ENCODE measurements at places on chromosomes 4 and X.

GRCh38 chr4:74950200-74950599 is 17.3 kb downstream of the PARM1 start:
- no peak for DNase-seq

DNA sequence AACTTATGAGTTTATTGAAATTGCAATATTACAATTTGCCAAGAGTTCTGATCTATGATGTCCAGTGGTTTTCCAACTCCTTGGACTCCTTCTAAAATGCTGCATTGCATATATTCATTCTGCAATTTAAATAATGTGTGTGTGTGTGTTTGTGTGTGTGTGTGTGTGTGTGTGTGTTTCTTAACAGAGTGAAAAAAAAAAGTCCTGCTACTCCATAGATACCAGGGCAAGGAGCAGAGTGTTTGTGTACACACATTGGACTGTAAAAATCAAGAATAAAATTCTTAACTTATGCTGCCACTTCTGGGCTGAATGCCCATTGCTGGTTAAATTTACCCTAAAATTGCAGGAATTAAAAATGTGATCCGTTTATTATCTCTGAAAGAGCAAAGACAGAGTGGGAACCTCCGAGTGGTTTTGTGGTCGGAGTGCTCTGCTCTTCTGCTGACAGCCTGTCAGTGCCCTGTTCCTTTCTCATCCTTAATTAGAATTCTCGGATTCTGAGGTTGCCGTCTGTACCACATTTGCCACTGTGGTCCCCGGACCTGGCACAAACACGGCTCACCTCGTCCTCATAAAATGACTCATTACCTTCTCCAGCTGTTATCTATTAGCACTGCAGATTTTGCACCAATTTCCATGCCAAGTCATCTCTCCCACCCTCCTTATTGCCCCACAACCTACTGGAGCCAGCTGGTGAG is 355.5 kb downstream of the KCNIP4 start:
- no peak for DNase-seq

- DNase-seq, result no peak
Measured at GRCh38 chrX:1821846-1822245, 207.0 kb downstream of the ASMT start.

DNA sequence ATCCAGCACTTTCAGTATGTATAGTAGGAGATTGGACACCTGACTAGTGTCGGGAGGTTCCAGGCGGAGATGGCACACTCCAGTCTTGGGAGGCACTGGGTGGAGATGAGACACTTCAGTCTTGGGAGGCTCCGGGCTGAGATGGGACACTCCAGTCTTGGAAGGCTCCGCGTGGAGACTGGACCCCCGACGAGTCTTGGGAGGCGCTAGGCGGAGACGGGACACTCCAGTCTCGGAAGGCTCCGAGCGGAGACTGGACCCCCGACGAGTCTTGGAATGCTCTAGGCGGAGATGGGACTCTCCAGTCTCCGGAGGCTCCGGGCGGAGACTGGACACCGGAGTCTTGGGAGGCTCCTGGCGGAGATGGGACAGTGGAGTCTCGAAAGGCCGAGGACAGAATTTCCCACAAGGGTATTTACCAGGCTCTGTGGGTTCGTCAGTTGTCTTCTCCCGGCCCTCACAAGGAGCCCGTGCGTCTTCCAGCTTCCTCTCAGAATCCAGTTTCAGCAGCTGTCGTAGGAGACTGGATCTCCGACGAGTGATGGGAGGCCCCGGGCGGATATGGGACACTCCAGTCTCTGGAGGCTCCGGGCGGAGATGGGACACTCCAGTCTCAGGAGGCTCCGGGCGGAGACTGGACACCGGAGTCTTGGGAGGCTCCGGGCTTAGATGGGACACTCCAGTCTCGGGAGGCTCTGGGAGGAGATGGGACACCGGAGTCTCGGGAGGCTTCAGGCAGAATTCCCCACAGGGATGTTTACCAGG is 952 bp downstream of the FAM47A start:
- no peak for DNase-seq

GRCh38 chr4:79875344-79875899 is 197.6 kb downstream of the ANTXR2 start:
- DNase-seq, result no peak

DNA sequence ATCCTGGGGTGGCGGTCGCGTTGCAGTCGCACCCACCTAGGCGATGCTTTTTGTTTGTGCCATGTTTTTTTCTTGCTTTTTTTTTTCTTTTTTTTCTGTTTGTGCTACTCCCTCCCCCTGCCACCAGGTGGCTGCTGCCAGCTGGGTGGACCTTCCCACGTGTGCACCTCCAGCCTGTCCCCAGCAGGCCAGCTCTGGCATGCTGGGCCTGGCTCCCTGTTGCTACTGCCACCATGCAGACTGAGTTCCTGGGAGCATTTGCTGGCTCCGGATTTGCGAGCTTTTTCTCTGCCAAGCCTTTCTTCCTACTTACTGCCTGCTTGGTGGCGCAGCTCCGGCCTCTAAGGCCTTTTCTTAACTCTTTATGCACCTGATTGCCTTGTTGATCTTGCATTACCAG is 161.2 kb upstream of the WDFY3 start:
- no peak for DNase-seq

DNA sequence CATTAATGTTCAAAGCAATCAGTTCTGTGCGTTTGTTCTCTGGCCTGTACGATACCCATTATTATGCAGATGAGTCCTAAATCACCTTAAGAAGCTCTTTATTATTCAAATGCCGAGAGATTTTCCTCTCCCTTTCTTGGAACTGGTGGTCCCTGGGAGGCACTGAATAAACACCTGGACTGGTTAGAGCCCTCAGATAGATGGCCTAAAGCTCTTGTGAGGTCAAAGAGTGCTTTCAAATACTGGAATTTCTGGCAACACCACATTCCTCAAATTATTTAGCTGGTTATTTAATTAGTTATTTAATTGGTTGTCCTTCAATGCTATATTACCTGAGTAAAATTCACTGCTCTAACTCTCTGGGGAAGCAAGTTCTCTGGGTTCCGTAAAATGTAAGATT is 3.0 kb downstream of the ARHGEF38 start:
- DNase-seq, result no peak

DNA sequence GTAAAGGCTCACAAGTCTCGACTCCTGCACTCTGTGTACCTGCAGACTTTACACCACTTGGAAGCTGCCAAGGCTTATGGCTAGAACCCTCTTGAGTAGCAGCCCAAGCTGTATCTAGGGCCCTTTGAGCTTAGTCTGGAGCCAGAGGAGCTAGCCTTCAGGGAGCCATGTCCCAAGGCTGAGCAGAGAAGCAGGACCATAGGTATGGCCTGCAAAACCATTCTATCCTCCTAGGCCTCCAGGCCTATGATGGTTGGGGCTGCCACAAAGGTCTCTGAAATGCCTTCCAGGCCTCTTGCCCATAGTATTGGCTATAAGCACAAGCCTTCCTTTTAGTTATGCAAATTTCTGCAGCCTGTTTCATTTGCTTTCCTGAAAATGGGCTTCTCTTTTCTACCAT is 380.7 kb upstream of the CPXCR1 start:
- no peak for DNase-seq

- no peak for DNase-seq
Measured at GRCh38 chr4:32589853-32590252, 1869.7 kb downstream of the PCDH7 start.

DNA sequence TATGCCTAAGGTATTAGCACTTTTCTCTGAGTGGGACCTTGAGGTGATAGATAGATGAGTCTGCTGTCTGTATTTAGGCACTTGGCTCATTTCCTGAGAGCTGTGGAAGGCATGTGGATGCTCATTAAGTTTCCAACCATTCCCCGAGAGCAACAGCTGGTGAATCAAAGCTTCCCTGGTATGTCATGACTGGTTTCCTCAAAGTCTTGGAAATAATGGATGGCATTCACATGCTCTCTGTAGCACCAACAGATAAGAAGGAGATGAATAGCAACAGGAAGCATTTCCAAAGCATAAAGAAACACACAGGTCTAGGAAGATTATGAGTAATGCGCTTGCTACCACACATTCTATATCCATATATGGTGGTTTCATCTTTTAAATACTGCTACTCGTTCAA is 118.3 kb upstream of the ETNPPL start:
- no peak for DNase-seq

GRCh38 chr4:8205749-8206611 is 6.9 kb downstream of the SH3TC1 start:
- DNase-seq, result no peak

DNA sequence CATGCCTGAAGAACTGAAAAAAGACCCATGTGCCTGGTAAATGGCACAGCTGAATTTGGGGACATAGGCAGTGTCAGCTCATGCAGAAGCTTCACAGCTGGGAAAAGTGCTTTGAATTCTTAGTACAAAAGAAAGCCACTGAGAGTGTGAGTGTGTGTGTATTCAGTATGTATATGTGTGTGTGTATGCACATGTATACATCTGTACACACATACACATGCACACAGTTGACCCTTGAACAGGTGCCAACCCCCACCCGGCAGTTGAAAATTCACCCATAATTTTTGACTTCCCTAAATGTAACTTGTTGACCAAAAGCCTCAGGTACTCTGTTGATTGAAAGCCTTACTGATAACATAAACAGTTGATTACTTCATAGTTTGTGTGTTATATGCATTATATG is 49.5 kb upstream of the ENPP6 start:
- DNase-seq, result no peak

DNA sequence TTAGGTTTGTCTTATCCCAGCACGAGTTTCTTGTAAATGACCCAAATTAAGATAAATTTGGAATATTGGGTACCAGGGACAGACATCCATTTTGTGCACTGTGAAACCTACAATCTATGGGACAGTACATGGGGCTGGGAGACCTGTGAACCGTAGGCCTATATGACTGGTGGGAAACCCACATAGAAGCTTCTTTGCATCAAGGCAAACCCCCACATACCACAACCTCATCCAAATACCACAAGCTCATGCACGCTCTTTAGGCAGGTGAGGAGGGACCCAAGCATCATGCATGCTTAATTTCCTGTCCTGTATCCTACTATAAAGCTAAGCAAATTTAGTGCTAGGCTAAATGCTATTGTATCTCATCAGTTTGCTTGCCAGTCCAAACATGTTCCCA is 47.8 kb downstream of the NIPAL1 start:
- DNase-seq, result no peak

- no peak for DNase-seq
Measured at GRCh38 chr4:121938282-121939092, 13.4 kb downstream of the TRPC3 start.

GRCh38 chr4:133394971-133395627 is 246.0 kb downstream of the PCDH10 start:
- no peak for DNase-seq

DNA sequence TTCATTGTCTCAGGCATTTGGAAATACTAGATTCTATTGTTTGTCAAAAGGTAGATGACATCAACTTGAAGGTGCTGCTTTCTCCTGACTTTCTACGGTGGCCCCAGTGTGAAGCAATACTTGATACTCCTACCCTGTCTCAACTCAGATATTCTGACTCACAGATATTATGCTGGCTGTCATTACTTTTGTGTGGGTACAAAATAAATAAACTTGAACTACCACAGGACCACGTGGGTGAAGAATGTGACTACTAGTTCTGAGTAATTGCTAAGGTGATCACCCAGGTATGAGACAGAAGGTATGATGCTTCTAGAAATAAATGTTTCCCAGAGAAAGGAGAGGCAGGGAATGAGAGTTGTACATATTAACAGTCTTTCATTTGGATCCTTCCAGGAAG is 275.3 kb upstream of the SPOCK3 start:
- no peak for DNase-seq

DNA sequence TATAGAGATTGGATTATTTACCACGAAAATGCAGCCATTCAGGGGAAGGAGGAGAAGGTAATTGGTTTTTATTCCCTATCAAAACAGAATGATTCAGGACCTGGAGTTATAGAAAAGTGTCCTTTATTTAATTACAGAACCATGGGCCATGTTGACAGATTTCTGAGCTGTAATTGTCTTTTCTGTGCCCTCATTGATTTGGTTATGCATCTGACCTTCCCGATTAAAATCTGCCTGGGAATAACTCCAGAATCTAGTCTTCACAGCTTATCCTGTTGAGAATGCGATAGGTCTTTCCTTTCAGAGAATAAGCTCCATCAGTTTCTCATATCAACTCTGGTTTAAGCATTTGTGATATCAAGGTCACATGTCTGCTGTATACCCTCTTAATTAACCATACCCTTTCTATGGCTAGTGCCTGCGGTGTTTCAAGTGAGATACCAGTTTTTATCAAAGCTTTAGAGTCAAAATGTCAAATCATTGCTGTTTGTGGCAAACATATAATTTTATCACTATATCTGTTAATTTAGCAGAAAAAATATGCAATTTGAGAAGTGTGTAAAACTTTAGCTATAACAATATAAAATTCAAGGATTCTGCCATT is 37.2 kb upstream of the ANK2 start:
- DNase-seq, result no peak

DNA sequence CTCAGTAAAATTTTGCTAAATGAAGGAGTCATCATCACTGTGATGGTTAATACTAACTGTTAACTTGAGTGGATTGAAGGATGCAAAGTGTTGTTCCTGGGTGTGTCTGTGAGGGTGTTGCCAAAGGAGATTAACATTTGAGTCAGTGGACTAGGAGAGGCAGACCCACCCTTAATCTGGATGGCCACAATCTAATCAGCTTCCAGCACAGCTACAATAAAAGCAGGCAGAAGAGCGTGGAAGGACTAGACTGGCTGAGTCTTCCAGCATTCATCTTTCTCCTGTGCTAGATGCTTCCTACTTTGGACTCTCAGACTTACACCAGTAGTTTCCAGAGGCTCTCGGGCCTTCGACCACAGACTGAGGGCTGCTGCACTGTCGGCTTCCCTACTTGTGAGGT is 21.3 kb upstream of the WDR44 start:
- DNase-seq, result no peak

DNA sequence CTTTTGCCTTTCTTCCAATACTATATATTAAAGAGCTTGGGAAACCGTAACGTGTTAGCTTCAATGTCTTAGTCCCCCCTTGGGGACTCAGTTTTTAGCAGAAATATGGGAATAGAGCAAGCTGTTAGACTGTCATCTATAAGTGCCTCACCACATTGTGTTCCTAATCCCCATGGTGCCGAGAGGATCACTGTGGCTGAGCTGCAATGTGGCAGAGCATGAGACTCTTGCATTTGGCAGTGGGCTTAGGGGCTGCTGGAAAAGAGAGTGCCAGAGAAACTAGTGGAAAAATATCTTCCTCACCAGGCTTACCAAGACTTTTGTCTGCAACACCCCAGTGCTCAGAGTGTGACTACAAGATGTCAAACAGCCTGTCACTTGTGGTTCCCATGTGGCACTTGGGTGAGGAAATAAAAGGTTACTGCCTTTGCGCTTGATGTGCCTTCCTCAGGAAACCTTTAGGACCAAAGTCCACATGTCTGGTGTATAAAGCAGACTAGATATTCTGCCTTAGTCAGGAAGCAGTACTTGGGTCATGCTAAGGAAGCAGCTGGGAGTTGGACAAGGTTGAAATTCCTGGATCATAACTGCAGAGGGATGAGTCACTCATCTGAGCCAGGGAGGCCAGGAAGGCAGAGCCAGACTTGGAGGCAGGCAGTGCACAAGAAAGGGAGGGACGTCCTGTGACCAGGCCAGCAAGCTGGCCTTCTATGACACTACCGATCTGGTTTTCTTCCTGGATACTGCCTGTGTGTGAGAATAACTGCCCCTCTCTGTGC is 9.7 kb upstream of the MAGEA4 start:
- DNase-seq, result no peak

- no peak for DNase-seq
Measured at GRCh38 chr4:88054229-88054628, 46.8 kb downstream of the PKD2 start.

Data from activated T-helper 1 cell treated with anti-CD3 and anti-CD28 coated beads, Interleukin-2, amount 50 U/mL, for 16 hours (primary cell).